ENCODE measurements at places on chromosomes 6 and 20. TPM values are rescaled to one million over a fixed set of nuclear protein-coding genes. Genes with fewer than 3 reads are reported as not detected.

DNA sequence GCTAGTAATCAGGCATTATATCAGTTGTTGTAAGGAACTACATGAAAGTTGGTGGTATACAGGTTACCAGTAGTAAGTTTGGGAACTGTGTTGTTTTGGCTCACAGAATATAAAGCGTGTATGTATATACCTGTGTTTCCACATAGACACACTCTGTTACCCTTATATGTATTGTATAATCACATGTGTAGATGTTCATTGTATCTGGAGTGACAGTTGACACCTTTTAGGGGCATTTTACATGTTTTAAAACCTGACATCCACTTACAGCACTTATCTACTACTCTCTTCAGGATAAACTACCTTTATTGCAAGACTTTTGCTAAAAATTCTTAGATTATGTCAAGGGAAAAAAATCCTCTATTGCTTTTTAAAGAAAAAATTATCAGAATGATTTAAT lies 228.9 kb downstream of the LAMA2 start:
- DNase-seq = no peak

GRCh38 chr6:131134980-131135243 lies 355 bp upstream of the AKAP7 start:
- no peak for DNase-seq

- DNase-seq = no peak
Observed at GRCh38 chr6:111614833-111615582, 9.3 kb upstream of the TRAF3IP2 start.

DNA sequence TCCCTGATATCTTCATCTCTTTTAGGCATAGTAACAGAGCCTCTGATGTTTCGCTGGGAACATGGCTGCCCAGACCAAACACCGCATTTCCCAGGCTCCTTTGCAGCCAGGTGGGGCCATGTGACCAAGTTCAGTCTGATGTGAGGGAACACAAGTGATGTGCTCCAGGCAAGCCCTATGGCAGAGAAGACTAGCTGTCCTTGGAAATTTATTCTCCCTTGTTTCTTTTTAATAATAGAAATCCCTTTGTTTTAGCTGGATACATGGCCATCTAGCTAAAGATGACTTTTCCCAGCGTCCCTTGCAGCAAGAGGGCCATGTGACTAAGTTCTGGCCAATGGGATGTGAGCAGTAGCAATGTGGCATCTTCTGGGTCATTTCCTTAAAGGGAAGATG lies 30.8 kb downstream of the SLC2A10 start:
- DNase-seq = no peak

DNA sequence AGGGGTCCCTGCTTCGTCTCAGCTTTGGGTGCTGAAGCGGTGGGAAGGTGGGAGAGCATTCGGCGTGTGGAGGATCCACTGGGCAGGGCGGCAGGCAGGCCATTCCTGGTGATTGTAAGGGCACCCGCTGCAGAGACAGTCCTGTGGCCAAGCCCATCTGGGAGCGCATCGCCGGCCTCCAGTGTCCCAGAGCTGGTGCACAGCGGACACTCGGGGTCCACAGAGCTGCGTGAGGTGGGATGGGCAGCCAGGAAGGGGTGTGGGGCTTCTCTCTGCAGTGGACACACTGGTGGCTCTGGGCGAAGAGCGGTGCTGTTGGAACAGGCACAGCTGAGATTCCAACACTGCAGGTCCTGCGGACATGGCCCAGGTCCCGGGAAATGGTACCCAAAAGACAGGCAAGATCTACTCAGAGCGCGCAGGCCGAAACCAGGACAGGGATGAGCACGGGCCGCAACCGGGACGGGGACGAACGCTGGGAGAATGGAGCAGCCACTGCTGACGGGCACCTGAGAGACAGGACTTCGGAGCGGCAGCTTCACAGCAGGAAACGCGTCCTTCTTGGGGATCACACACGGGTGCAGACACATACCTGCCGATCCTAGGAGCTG lies 188.2 kb downstream of the ERMARD start:
- no peak for DNase-seq

- DNase-seq = no peak
Observed at GRCh38 chr6:111222341-111222740, 135.0 kb downstream of the SLC16A10 start.

GRCh38 chr6:22473991-22474682 lies 95.2 kb upstream of the HDGFL1 start:
- no peak for DNase-seq

DNA sequence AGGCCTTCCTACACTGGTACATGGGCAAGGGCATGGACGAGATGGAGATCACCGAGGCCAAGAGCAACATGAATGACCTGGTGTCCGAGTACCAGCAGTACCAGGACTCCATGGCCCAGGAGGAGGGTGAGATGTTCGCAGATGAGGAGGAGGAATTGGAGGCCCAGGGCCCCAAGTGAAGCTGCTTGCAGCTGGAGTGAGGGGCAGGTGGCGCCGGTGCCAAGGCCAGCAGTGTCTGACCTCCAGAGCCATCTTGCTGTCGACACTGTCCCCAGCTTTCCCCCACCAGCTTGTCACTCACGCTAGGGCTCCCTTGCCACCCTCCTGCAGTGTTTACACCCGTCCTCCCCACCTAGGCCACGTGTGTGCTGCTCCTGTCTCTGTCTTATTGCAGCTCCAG lies 12.2 kb downstream of the GABRR2 start:
- DNase-seq = no peak

DNA sequence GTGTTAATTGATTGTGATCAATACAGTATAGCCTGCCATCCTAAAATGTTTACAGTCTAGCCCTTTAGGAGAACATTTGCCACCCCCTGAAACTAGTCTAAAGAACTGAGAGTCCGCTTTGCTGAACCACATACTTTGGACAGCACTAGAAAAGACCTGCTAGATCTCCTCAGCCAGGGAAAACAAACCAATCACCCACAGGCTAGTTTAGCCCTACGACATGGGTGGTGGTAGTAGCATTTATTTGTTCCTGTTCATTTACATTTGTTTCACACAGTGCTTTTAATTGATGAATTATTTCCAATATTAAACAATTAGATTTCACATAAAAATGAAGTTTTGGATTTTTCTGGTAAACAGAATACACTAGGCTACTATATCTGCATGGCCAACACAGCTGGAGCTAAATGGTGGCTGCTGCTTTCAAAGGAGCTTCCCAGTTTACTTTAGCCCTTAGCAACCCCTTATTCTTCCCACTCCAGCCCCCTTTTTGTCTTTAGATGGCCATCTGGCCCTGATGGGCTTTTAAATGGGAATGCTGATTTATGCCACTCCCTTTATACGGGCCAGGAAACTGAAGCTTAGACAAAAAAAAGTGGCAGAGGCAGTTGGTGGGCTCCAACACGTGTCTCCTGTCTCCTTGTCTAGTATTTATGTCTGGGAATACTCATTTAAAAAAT lies 72.4 kb downstream of the ADGRG6 start:
- no peak for DNase-seq

The C20orf204 gene
- polyA plus RNA-seq = 0.75 TPM

The TAGAP gene
- 0.45 TPM for polyA plus RNA-seq

The PACSIN1 gene
- 4.1 TPM for polyA plus RNA-seq

The WFDC5 gene
- polyA plus RNA-seq = not detected
